ENCODE measurements at places on chromosomes 7 and 10. TPM values are rescaled to one million over a fixed set of nuclear protein-coding genes. Genes with fewer than 3 reads are reported as not detected.

DNA sequence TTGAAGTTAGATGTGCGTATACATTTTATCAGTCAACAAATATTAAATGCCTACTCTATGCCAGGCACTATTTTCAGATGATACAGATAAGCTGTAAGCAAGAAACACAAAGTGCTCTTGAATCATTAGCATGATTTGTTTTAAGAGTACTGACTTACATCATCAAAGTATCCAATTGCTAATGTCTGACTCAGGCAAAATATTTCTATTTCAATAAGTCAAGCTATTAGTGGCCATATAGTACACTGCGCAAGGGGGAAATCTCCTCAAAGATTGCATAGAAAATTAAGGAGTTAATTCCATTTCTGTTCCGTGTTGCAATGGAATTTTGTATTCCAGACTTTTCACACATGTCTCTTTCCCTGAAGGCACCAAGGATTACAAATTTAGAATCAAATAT lies 46.1 kb upstream of the DNAJC1 start:
- no peak for DNase-seq

The SPDYE11 gene
- polyA plus RNA-seq, result not detected

The TAS2R4 gene
- polyA plus RNA-seq, result 0.03 TPM

The TMEM72 gene
- polyA plus RNA-seq, result not detected

GRCh38 chr10:98086837-98087708 lies 47.4 kb upstream of the R3HCC1L start:
- no peak for DNase-seq

DNA sequence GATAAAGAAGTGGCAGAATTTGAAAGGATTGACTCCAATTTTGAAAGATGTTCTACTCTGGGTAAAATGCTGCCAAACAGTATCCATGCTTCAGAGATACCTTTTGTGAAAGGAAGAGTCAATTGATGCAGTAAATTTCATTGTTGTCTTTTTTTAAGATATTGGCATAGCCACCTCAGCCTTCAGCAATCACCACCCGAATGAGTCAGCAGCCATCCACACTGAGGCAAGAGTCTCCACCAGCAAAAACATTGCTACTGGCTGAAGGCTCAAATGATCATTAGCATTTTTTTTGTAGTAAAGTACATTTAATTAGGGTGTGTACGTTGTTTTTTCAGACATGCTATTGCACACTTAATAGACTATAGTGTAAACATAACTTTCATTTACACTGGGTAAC lies 31.7 kb upstream of the CYP26C1 start:
- DNase-seq, result peak; percentile 31

The MYL7 gene
- polyA plus RNA-seq, result not detected

The HOXA1 gene
- 6.3 TPM for polyA plus RNA-seq

DNA sequence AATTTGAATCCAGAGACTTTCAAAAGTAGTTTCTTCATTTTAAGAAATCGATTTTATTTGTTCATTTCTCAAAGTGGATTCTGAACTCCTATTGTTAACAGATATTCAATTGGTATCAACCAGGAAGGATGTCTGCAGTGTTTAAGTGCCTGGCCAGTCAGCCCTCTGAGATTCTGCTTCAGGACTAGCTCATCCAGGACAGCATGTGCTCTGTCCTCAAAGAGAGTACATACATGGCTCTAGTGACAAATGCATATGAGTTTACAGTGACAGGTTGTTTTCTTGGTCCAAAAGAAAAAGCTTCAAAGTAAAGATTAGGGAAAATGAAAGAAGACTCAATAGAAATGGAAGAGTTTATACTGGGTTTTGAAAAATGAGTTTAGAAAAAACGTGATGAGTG lies 8.4 kb upstream of the PTN start:
- no peak for DNase-seq

The EVX1 gene
- polyA plus RNA-seq, result not detected

The ZDHHC6 gene
- 23.1 TPM for polyA plus RNA-seq

DNA sequence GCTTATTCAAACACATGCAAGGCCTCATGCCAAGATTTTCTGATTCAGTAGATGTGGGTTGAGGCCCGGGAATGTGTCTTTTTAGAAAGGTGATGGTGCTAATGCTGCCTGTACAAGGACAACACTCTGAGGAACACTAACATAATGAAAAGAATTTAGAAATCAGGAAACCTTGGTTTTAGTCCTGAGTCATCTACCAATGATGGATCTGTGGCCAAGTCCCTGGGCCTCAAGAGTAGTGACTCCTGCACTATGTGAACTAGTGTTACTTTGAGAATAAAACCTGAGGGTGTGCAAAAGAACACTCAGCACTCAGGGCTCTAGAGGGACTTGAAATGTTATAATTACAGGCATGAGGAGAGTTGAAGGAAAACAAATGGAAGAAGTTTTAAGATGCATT lies 741.7 kb upstream of the GALNT17 start:
- no peak for DNase-seq

The SPAG6 gene
- polyA plus RNA-seq, result not detected

The CCL24 gene
- polyA plus RNA-seq, result not detected

GRCh38 chr7:106126170-106126938 lies 14.2 kb upstream of the SYPL1 start:
- DNase-seq, result peak; percentile 79

DNA sequence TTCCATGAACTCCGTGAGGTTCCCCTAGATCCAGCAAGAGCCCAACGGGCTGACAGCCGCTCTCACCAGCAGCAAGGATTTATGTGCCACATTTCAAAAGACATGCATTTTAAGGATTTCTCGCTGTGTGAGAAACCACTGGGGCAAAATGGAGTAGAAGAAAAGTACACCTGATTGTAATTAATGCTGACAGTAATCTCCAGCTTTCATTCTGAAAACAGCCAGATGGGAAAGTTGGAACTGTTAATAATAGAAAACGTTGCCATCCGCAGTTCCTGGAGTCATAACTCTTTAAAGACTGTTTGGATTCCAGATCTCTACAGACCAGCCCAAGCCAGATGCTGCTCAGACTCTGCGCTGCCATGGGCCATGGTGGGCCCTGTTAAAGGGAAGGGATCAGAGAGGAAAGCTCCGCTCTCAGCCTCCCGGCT lies 216.9 kb upstream of the GLI3 start:
- no peak for DNase-seq

GRCh38 chr10:67603701-67604100 lies 92.3 kb downstream of the CTNNA3 start:
- peak; percentile 22 for DNase-seq

Measured in foreskin keratinocyte (primary cell).